Effector memory CD8-positive, alpha-beta T cell (primary cell): ENCODE measurements at places on chromosomes 2 and 18.

- no peak for DNase-seq
These were observed 16.7 kb downstream of the WIPF1 start for GRCh38 chr2:174580951-174581350.

GRCh38 chr2:57701391-57701791 lies 345.2 kb upstream of the VRK2 start:
- no peak for DNase-seq

GRCh38 chr2:66058675-66059074 lies 376.2 kb upstream of the MEIS1 start:
- DNase-seq = no peak

DNA sequence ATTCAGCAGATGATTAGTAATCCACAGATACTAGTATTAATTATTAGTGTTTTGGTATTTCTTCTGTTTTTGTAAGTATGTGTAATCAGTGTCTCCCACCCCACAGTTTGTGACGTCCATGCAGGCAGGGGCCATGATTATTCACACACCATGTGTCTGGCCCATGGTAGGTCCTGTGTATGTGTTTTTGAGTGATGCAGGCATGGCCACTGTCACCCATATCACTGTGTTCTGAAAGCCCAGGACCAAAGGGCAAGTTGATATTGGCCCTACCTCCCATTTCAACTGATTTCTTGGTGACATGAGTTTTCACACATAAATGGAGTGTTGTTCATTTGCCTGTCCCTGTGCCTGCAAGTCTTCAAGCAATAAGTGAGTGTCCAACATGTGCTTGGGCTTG lies 104.0 kb downstream of the TSHZ1 start:
- no peak for DNase-seq

DNA sequence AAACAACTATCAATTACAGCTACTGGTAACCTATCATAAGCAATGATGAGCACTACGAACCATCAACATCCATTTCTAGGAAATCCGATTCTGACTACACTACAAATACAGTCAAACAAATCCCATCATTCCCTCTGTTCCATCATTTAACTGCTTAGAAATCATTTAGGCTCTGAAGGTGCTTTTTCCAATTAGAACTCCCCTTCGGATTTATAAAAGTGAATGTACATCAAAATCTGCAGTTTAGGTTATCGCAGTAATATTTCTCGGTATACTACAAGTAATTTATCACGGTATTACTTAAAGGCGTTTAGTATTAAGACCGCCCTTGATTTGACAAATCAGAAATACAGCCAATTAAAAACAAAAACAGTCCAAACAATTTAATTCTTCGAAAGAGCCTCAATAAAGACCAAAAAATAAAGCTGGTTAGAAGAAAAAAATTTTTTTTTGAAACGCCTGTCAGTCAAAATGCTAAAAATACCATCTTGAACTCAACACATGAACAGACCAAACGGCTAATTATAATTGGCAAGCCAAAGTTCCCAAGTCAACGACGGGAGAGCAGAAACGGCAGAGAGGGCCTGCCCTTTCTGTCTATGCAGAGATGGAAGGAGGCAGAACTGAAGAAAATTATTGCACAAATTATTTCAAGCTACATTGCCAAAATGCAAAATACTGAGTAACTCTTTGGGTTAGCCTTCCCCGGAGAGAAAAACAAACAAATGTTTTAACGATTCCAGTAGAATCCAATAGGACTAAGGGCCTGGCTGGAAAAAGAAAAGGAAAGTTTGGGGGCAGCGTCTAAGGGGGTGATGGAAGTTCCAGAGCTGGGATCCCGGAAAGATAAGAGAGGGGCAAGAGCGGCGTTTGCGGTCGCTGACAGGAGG lies 1.2 kb downstream of the VPS54 start:
- no peak for DNase-seq

DNA sequence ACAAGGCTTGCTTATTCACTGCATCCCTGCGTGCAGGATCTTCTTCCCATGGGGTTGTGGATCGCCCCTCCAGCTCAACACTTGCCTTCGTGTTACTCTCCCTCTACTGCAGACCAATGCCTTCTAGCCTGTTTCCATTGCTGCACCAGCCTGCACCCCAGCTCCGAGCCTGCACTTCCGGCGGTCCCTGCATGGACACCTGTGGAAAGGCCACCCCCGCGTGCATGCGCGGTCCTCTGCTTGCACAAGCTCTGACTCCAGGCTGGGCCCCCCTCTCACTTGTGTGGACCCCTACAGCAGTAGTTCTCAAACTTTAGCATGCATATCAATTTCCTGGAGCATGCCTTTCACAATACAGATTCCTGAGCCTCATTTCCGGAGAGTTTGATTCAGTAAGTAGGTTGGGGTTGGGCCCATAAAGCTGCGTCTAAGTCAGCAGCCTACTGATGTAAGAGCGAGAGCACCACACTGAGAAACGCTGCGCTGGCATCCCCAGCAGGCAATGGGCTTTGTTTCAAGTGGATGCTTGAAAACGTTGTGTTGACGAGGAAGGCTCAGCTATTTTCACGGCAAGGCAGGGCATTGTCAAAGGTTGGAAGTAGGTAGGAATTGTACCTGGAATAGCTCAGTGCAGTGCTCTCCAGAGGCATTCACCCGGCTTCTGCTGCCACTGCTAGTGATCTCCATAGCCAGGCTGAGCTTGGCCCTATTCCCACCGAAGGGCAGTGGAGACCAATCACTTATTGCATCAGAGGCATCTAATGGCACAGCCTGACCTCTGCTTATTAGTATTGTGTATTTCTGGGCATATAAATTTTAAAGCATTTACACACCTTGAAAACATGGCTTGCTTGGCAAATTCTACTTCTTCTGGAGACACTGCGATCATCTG lies 32.6 kb downstream of the CREG2 start:
- no peak for DNase-seq

- no peak for DNase-seq
These were observed 525.6 kb downstream of the MBD2 start for GRCh38 chr18:53698907-53699306.

DNA sequence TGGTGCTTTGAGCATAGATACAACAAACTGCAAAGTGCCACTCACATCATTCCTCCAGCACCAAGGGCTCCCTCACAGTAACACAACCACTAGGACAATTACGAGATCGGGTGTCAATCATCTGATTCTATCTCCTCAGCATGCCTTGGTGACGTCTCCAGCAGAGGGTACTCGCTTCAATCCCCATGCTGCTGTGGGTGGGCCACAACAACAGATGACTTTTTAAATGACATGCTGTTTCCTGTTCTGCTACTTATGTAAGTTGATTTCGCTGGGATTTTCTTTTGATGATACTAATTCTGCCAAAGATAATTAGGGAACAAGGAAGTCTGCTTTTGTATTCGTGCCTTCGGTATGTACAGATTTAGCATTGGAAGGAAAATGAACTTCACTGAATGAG lies 1113.0 kb downstream of the BCL11A start:
- no peak for DNase-seq

- DNase-seq = no peak
These were observed 88.4 kb upstream of the NPAS2 start for GRCh38 chr2:100731535-100731981.

GRCh38 chr18:61618816-61619215 lies 274.0 kb downstream of the RNF152 start:
- no peak for DNase-seq

DNA sequence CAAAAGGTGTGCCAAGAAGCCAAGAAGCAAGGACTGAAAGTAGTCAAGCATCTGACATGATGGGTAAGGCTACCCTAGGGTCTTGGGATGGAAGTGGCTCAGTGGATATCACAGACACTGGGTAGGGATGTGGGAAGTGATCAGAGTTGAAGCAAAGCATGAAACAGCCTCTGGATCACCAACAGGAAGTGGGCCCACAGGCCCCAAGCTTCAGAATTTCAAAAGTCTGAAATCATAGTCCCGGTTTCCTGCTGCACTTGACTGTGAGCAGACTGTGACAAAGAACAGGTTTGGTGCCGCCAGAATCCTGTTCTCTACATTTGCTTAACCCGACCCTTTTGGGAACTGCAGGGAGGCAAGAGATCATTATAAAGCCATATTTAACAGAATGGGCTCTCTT lies 57.4 kb downstream of the SP100 start:
- no peak for DNase-seq

DNA sequence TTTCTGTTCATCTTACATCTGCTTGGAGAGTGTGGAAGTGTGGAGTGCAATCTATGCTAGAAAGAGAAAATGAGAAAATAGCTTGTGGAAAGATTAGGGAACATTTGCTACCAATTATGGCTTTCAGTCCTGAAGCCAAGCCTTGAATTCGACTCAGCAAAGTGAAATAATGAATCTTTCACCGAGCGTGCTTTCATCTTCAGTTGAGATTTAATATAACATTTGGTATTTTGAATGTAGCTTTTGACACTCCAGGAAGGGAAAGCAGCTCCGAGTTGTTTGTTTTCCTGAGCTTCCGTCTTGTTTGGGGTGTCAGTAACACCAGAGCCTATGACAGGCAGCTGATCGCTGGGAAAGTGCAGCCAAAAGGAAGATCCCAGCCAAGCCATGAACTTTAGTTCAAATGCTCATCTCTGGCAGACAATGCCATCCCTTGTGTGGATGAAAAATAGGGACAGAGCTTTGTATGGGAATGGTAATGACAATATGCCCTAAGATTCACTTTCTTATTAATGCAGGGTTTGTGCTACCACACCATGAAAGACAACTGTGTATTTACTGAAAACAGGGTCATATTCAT lies 25.0 kb upstream of the PHLPP1 start:
- no peak for DNase-seq

DNA sequence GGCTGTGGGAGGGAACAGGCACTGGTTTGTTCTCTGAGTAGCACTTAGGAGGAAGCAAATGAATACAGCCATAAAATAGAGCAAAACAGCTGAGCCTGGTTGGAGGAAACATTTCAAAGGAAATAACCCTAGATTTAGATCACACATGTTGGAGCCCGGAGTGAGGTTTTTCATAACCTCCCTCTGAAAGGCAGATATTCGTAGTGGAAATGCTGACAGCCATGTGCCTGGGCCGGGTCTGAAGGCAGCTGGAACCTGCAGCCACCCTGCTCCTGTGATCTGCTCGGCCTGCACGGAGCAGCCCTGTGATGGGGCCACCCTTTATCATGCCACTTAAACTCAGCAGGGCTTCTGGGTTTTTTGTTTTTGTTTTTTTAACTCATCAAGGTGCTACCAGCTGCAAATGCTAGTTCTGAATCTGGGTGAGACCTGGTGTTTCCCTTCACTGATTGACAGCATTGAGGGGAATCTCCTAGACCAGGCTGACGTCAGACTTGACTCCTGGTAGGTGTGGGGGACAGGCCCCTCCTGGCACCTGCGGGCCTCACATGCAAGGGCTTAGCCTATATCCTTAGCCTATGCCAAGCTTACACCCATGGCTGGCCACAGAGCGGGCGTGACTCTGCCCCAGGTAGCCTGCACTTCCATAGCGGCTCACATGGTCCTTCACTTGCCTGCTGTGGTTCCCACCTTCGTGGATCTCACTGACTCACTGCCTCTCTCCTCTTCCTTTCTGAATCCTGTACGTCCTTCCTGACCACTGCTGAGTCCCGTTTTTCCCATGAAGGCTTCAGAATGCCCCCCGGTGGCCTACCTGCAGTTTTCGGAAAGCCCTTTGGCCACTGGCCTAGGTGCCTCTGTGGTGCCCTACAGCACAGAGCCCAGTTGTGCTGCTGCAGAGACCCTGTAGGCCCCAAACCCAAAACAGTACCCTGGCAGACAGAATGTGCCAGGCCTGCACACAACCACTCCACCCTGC lies 217.3 kb downstream of the SEPTIN10 start:
- no peak for DNase-seq
